ENCODE measurements at places on chromosomes 4 and X.
A peak's percentile ranks its signal among the peaks of the same experiment; 100 is the strongest.

DNA sequence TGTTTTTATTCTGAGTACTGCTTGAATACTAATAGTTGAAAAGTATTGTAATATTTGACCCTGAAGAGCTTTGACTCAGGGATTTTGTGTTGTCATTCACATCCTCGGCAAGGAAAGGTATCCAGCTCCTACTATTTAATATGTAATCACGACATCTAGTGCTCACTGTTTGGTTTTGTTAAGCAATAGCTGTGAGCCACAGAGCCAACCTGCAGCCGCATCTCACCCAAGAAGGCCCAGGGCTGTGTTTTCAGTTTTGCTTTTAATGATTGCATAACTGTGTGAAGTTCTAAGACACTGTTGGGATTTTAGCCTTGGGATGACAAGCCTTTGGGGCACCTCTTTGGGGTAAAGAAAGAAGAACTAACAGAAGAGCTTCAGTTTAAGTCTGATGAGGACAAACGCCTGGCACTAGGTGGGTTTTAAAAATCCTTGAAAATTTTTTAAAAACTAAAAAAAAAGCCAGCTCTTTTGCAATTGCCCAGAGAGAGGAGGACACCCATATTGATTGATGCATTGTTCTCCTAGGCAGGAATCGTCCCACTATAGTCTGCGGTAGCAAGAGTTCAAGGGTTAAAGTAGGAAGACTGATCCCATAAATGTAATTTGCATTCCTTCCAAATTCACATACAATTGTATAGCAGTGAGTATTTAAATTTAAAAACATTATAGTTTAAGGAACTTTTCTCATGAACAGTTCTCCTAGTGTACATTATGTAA lies 157.8 kb downstream of the RELL1 start:
- DNase-seq = no peak

GRCh38 chr4:19993242-19993641 lies 258.5 kb upstream of the SLIT2 start:
- no peak for DNase-seq

- DNase-seq = no peak
These were observed 137.8 kb upstream of the FRG1 start for GRCh38 chr4:189802884-189803283.

- peak; percentile 3 for DNase-seq
These were observed 668.5 kb downstream of the PCDH18 start for GRCh38 chr4:136863756-136864155.

DNA sequence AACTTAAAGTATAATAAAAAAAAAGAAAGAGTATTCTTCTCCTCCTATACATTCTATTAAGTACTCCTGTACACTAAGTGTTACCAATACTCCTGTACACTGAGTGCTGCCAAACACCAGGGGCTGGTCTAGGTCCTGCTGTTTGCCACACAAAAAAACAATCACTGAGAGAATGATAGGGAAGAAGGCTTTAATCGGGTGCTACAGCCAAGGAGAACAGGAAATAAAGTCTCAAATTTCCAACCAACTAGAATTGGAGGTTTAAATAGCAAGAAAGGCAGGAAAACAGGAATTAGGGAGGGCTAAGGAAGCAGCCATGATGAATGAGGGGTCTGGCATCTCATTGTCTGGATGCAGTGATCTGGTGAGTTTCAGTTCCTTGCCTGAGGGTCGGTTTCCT lies 239.8 kb downstream of the ZNF674 start:
- DNase-seq = no peak

- DNase-seq = no peak
These were observed 58.8 kb downstream of the FIP1L1 start for GRCh38 chr4:53436251-53436650.

GRCh38 chr4:85092943-85093342 lies 126.5 kb upstream of the WDFY3 start:
- no peak for DNase-seq

GRCh38 chr4:72360075-72360474 lies 208.9 kb downstream of the ADAMTS3 start:
- no peak for DNase-seq

- no peak for DNase-seq
These were observed 53.0 kb upstream of the GABRA2 start for GRCh38 chr4:46442963-46443362.

DNA sequence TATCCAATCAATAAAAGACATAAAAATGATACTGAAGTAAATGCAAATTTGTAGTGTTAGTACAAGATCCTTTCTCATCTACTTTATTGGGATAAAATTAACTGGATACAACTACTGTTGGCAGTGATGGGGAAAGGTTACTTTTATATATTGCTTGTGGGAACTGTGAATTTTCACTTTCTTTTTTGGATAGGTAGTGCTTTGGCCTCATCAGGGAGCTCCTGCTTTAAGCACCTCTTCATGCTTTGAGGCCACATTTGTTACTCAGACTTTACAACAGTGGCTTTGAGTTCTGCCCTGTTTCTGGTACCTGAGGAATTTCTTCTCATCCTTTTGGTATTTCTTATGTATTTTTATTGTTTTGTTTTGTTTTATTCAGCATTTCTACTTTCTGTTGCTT lies 316.8 kb upstream of the ZCCHC13 start:
- DNase-seq = no peak

GRCh38 chr4:957231-957580 lies 16.2 kb downstream of the DGKQ start:
- no peak for DNase-seq
